Cerebellar nuclear complex (tissue), 1 donor: ENCODE measurements at places on chromosomes 6 and 20.

- no peak for DNase-seq
Observed at GRCh38 chr6:162184465-162184864, 543.1 kb downstream of the PRKN start.

- no peak for DNase-seq
Observed at GRCh38 chr20:31608251-31608945, 3.3 kb downstream of the ID1 start.

GRCh38 chr6:113909224-113909856 is 52.2 kb downstream of the MARCKS start:
- peak; percentile 45 for DNase-seq

GRCh38 chr6:157964100-157964499 is 17.6 kb upstream of the SYNJ2 start:
- no peak for DNase-seq

DNA sequence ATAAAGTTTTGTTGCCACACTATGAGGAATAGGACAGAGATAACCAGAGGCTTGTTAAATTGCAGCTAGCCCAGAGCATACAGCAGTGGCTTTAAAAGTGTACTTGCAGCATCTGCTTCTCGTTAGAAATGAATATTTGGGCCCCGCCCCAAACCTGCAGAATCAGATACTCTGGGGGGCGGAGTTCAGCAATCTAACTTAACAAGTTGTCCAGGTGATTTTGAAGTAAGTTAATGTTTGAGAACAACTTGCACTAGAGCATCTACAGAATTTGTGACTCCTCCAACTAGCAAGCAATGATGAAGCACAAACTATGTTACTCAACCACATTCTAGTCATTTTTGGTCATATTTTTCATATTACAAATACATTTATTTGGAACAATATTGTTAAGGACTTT is 10.6 kb upstream of the SUPT3H start:
- no peak for DNase-seq

DNA sequence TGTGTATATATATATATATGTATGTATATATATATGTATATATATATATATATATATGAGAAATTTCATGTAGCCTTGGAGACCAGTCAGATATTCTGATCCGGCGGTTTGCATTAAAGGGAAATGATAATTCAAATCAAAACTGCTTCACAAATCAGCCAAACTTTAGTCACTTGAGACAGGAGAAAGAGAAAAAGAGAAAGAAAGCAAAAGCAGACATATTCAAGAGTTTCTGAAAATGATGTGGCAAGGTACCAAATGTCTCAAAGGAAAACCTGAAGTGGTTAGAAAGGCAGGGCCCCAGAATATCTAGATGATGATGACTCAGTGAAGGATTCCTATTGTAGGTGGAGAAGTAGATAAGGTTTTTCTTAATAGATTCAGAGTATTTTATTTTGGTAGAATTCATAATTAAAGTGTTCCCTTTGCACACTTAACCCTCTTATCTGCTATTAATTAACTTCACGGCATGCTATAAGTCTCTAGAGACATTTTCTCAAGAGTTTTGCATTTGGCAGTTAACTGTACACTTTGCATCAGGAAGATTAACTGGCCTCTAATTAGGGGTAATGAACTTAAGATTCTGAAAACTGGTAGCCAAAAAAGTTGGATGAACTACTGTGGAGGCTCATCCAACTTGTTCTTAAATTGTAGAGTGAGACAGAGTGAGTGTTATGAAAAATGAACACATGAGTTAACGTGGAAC is 50.1 kb upstream of the ASF1A start:
- DNase-seq: no peak

- DNase-seq: no peak
Observed at GRCh38 chr6:12355354-12355753, 65.2 kb downstream of the EDN1 start.

DNA sequence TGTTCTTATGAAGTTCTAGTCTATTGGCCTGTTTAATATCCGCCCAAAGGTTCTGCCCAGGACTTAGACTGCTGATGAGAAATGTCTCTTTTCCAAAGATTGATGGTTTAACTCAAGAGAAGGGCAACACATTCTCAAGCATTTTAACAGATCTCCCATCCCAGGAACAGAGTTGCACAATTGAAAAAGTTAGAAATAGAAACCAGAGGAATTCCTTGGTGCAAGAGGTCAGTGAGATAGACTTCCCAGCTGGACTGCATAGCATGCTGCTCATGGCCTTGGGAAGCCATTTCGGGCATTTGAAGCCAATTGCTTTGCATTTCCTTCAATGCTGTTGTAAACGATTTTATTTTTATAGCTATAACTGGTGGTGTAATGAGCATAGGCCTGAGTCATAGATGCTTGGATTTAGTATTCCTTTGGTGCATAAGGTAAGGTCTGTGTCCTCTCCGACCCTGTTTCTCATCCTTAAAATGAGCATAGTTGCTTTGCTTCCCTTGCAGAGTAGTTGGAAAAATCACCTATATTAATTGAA is 292.2 kb upstream of the JAG1 start:
- DNase-seq: no peak

GRCh38 chr6:14089224-14089623 is 28.3 kb upstream of the CD83 start:
- DNase-seq: no peak
